ENCODE measurements at places on chromosomes 5 and 9. TPM values are rescaled to one million over a fixed set of nuclear protein-coding genes. Genes with fewer than 3 reads are reported as not detected.
A peak's percentile ranks its signal among the peaks of the same experiment; 100 is the strongest.

GRCh38 chr9:785997-786396, 55.5 kb upstream of the DMRT1 start:
- DNase-seq: no peak

Gene STING1
- 38.7 TPM for total RNA-seq

Gene LSM11
- 3.1 TPM for total RNA-seq

Gene SLC31A1
- 14.0 TPM for total RNA-seq

- no peak for DNase-seq
These were observed 34.0 kb downstream of the CDK5RAP2 start for GRCh38 chr9:120545701-120546550.

GRCh38 chr5:24823625-24824024, 178.8 kb upstream of the CDH10 start:
- DNase-seq: peak; percentile 23

- DNase-seq: no peak
These were observed 48.5 kb downstream of the GDNF start for GRCh38 chr5:37791321-37791720.

DNA sequence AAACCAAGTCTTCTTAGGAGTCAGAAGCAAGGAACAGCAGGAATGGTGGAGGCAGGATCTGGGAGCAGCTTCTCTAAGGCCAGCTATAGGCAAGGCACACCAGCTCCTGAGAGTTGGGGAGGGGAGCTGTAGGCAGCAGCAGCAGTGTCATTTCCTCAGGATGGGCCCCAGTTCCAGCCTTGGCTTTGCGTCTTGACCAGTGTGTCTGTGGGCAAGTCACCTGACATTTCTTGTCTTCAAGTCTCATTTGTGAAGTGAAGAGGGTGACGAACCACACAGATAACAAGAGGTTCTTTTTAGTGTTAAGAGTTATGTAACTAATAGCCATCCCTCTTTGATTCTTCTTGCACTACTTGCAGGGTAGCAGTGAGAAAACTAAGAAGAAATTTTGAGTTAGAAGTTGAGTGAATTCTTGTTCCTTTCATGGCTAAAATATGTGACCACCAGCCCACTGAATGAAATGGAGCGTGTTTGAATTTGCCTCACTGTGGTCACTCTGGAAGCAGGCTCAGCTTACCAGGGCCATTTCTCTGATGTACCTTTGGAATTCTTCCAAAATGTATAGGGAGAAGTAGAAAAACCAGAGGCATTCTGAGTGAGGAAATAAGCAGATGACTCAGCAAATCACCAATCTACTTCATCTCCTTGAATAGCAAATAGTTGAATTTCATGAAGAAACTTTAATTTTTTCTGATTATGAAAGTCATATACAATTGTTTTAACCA, 42.4 kb downstream of the RHOBTB3 start:
- DNase-seq: peak; percentile 81

Gene CDH9
- total RNA-seq: not detected

GRCh38 chr5:89087128-89087527, 204.1 kb upstream of the MEF2C start:
- DNase-seq: no peak

Gene FAM221B
- total RNA-seq: not detected

- DNase-seq: peak; percentile 96
These were observed 57.7 kb downstream of the MAPKAP1 start for GRCh38 chr9:125649315-125649714.

Measured in HT1080 (cell line).